NCI-H226 (cell line): ENCODE measurements at places on chromosomes 12 and 14.

DNA sequence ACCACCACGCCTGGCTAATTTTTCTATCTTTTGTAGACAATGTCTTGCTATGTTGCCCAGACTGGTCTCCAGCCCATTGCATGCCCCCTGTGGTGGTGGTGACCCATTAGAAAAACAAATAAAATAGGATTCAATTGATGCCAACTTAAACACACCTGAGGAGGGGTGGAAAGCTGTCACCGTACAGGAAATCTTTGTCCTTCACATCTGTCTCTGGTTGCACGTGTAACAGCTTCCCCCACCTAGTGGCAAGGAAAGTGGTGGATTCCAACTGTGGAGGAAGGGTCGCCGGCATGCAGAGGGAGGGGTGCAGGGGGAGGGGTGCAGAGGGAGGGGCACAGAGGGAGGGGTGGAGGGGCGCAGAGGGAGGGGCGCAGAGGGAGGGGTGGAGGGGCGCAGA, 26.1 kb upstream of the GPR68 start:
- no peak for DNase-seq

DNA sequence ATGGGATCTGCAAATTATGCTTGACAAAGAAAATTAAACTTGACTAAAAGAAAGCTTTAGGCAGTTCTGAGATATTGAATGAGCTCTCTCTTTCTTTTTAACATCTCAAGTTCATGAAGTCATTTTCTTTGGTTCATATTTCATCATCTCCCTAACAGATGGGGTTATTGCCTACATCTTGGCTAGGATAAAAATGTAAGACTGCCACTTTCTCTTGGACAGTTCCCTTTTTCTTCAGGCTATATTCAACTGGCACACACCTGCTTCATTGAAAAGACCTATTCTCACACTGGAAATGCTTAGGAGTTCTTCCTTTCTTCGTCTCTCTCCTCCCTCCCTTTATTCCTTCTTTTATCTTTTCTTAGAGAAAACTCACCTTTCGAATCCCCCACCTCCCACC, 355.9 kb upstream of the SEL1L start:
- DNase-seq = no peak

DNA sequence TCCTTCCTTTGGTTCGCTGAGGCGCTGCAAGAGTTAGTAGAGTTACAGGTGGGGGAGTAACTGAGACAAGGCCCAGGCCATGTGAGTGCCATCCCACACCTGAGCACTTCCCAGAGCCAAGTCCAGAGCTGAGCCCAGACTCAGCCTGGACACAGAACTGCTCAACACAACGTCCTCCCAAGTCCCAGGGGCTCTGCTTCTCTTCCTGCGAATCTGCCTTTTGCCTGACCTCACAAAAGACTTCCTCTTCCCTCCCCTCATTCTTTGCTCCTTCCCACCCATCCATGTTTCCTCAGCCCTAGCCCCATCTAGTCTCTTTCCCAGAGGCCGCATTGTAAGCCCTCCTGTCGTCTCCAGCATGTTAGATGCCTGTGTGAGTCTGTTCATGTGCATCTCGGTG, 16.6 kb upstream of the MCRS1 start:
- no peak for DNase-seq

- no peak for DNase-seq
Observed at GRCh38 chr14:56112781-56113180, 5.4 kb upstream of the PELI2 start.
